ENCODE measurements at places on chromosomes 7 and 10.

DNA sequence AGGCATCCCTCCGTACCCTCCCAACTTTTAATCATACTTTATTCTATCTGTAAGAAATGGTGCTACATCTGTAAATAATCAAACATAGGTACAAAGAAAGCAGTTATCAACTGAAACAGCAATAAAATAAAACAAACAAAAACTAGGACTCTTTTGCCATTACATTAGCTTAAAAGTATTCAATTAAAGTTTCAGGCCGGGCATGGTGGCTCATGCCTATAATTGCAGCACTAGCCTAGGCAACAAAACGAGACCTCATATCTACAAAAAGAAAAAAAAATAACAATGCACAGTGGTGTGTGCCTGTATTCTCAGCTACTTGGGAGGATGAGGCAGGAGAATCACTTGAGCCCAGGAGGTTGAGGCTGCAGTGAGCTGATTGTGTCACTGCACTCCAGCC, 161.9 kb downstream of the SGMS1 start:
- DNase-seq, result no peak

- DNase-seq, result no peak
Observed at GRCh38 chr10:49292565-49293207, 6.3 kb upstream of the C10orf71 start.

DNA sequence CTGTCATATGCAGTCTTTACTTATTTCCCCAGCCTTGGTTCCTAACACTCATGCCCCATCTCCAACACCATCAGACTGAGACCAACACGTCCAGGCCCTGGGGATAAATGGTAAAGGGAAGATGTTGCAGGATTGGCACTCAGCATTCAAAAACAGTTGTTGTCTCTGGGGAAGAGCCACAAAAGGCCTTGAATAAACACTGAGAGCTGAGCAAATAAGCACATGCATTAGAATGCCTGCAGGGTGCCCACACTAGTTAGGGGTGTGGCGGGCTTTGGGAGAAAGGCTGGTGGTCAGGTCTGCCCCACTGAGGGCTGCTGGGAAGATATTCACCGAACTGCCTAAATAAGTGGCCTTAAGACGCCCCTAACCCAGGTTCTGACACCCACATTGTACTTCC, 391.0 kb downstream of the GFRA1 start:
- DNase-seq, result no peak

DNA sequence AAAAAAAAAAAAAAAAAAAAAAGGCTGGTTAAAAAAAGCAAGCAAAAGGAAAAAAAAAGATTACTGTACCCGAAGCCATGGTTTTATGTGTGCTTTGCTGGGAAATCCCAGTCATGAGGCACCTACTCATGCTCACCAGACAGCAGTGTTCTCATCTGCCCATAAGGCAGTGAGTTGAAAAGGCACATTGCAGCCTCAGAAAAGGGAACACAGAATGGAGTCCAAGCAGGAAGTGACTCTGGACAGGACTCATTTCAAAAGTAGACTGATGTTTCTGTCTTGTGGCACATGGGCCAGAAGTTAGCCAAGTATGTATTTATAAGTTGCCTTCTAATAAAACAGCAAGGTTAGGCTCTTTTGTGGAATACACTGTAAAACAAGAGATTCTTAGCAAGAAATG, 40.2 kb downstream of the PDSS1 start:
- DNase-seq, result no peak

- no peak for DNase-seq
Observed at GRCh38 chr7:147436718-147437117, 1153.8 kb upstream of the C7orf33 start.

DNA sequence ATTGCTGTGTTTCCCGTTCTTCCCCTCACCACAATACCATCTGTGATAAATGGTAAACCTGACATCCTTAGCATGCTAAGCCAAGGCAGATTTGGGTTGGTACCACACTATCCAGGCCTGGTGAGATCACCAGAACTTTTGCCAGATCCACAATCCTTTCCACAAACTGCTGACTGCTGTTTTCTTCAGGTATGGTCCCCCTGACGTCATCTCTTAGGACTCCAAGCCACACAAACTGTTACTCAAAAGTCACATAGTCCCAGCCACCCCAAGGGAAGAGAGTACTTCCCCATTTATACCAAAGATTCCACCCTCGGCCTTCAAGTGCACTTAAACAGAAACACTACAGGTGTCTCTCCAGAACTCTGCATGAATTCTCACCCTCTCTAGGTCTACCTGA, 34.8 kb downstream of the SLC25A13 start:
- DNase-seq, result no peak

GRCh38 chr7:5692845-5693278, 88.6 kb downstream of the RNF216 start:
- DNase-seq, result peak; percentile 27

DNA sequence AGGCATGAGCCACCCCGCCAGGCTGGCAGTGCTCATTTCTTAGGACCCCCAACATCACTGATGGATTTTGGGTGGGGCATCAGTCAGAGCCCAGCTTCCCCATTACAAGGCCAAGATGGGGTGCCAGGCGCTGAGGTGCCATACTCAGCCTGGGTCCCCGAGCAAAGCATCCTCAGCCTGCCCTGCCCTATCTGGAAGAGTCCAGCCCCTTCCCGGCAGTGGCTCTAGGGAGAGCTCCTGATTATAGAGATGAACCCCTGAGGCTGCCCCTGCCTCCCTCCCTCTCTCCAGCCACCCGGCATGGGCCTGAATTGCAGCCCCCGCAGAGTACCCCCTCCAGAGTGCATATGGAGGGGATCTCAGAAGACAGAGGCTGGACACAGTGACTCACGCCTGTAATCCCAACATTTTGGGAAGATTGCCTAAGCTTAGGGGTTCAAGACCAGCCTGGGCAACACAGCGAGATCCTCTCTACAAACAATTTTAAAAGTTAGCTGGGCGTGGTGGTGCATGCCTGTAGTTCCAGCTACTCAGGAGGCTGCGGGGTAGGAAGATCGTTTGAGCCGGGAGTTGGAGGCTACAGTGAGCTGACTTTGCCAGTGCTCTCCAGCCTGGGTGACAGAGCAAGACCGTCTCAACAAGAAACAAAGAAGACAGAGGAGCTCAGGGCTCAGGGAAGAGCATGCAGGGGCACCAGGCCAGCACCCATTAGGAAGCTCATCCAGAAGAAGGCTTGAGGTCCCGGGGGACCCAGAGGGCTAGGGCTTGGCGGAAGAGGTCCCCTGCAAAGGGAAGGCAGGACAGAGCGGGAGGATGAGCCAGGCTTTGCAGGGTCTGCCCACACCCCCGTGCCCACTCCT, 13.3 kb downstream of the LAT2 start:
- no peak for DNase-seq

DNA sequence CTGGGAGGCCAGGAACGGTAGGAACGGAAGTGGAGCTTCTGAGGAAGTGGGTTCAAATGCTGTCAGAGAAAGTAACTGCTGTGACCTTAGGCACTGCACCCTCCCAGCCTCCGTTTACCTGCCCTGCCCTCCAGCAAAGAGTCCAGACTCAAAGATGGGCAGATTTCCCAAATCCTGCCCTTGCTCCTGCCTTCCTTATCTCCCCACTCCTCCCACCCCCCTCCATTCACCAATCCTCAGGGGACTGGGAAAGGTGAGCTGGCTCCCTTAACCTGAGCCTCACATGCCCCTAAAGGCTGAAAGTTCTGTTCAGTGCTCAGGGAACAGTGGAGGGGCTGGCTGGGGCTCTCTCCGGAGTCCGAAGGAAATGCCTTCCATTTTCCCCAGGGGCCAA, 161.6 kb downstream of the SH3PXD2A start:
- no peak for DNase-seq

- no peak for DNase-seq
Observed at GRCh38 chr10:47351899-47352815, 4.0 kb downstream of the RBP3 start.

DNA sequence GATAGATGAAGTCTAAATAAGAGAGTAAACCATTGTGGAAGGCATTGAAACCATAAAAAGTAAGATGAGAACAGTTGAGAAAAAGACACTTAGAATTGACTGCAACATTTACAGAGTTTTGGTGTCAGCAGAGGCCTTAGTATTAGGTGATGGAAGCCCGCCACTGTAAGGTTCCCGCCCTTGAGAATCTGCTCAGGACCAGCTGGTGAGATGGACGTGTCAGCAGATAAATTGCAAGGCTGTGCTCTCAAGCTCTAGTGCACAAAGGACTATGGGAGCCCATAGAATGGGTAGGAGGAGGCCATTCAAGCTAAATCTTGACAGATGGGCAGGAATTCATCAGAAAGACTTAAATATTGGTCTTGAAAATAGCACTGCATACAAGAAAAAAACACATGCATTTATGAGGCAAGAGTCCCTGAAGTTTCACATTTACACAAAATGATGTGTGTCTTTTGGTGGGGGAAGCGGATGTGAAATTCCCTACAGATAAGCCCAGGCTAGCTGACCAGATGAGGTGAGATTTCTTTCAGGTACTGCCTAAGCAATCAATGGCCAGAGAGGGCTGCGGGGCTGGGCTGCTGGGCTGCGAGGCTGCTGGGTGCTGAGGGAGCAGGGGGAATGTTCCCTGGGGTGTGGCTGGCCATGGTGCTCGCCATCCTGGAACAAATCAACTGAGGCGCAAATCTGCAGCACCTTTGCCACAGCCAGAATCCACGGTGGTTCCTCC, 42.5 kb downstream of the SYPL1 start:
- DNase-seq, result no peak

GRCh38 chr7:24779283-24779655, 22.0 kb upstream of the GSDME start:
- DNase-seq, result no peak

- DNase-seq, result no peak
Observed at GRCh38 chr10:30391266-30391665, 42.2 kb upstream of the MTPAP start.

DNA sequence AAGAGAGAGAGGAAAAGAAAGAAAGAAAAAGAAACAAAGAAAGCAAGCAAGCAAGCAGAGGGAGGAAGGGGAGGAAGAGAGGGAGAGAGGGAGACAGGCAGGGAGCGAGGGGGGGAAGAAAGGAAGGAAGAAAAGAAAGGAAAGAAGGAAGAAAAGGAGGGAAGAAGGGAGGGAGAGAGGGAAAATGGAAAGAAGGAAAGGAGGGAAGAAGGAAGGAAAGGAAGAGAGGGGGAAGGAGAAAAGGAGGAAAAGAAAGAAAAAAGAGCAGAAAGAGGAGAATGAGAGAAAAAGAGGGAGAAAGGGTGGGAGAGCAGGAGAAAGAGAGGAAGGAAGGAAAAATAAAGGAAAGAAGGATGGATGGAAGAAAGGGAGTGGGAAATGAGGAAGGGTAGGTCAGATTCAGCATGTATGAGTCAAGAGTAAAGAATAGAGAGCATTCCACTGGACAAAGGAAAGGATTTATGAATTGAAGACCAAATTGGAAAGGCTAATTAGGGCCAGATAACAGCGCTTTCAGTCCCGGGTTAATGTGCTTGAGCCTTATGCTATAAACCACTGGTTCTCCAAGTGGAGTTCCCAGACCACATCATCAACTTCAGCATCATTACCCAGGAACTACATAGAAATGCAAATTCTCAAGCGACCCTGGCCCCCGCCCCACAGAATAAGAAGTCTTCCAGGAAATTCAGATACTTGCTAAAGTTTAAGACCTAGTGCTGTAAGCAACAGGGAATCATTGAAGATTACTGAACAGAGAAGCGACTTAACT, 85.1 kb downstream of the C10orf90 start:
- no peak for DNase-seq

GRCh38 chr10:100238429-100238828, 9.0 kb upstream of the CHUK start:
- DNase-seq, result no peak

DNA sequence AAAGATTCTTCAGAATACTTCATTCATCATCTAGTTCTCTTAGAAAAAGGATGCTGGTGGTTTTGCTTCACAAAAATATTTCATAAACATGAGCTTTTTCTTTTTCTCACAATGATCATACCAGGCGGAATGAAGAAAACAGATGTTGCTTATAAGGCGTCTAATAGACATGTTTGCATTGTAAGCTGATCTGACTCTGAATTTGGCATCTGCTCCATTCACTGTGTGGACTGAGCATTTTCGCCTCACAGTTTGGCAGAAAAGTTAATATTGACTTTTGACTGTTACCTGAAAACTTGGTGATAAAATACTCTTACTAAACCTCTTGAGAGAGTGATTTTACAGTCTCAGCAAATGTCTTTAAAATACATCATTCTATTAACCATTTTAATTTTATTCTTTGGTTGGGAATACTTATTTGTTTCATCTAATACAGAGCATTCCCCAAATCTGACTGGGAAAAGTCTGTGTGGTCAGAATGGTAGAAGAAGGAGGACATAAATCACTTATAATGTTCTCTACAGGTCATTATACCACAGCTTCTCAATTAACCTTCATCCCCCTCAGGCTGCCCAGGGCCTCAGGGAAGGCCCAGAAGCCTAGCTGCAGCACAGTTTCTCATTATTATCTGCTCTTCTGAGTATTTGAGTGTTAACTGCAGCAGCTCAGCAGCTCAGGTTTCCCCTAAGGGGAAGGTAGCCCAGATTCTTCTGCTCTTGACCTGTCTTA, 121.6 kb upstream of the KAT6B start:
- no peak for DNase-seq

GRCh38 chr10:71696628-71697326, 22.8 kb downstream of the C10orf105 start:
- peak; percentile 40 for DNase-seq

DNA sequence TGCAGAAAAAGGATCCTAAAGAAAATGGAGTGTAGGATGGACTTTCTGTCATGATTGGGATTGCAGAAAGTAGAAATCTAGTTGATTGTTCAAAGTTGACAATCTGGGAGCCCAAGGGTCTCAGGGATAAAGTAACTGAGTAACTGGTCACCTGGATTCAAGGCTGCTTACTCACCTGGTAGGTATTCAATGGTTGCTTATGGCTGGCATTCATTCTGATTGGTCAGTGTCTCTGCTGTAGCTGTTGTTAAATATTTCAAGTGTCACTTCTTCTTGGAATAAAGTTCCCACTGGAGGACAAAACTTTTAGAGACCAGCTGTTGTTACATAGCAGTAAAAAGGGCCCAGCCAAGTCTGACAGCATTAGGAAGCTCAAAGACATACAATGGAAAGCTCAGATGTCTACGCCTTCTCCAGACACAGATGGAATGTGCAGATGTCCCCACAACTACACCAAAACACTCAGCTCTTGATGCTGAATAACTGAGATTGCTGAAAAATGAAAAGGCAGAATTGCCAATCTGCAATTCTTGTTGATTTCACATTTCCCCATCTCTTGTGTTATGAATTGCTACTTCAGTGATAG, 106.9 kb downstream of the ZNF467 start:
- no peak for DNase-seq

DNA sequence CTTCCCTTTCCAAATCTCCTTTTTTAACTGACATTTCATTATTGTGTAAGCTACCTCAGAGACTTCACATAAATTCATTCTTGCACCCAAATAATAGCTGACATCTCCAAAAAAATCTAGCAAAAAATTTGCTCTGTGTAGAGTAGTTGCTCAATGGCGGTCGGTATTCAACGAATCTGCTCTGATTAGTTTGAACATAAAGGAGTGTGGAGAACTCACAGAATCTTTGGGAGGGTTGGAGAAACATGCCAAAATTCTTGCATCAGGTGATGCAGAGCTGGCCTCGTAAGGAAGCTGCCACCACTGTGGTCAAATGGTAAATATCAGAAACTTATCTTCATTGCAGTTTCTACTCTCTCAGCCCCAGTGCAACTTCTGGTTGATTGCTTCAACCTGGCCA, 201.2 kb upstream of the MDFIC start:
- DNase-seq, result no peak

- DNase-seq, result no peak
Observed at GRCh38 chr7:41995632-41996271, 241.3 kb downstream of the GLI3 start.

- DNase-seq, result peak; percentile 21
Observed at GRCh38 chr7:94620703-94621118, 35.2 kb downstream of the SGCE start.
